Activated CD4-positive, alpha-beta T cell treated with anti-CD3 and anti-CD28 coated beads, Interleukin-2, amount 50 U/mL, for 1 hour (primary cell): ENCODE measurements at places on chromosomes 2 and 18.

GRCh38 chr2:101040761-101041160 lies 38.7 kb downstream of the RPL31 start:
- no peak for DNase-seq

DNA sequence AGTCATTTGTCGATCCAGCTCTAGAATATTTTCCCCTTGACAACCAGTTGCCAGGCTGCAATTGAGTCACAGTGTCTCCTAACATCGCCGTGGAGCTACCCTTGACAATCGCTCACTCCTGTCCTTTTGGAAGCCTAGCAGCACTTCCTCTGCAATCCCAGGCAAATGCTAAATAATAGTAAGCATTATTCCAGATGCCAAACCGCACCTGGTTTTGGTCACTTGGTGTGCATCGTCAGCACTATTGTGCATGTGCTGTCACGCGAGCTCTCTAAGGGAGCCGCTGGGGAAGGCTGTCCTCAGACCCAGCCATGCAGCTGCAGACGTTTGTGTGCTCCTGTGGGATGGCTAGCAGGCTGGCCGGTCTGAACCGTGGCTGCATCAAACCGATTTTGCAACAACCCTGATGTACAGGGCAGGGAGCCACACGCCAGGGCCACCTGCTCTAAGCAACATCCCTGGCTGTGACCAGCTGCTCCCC lies 549.5 kb upstream of the ID2 start:
- DNase-seq = no peak

GRCh38 chr18:61894751-61895524 lies 2.1 kb upstream of the RNF152 start:
- no peak for DNase-seq

GRCh38 chr2:208359632-208359986 lies 47.0 kb upstream of the PTH2R start:
- no peak for DNase-seq
